ENCODE measurements at places on chromosomes 1 and 21.

GRCh38 chr1:165424454-165425216 lies 20.3 kb downstream of the RXRG start:
- DNase-seq: no peak

GRCh38 chr1:70360321-70360720 lies 5.8 kb upstream of the ANKRD13C start:
- no peak for DNase-seq

GRCh38 chr1:201038186-201038876 lies 14.8 kb upstream of the KIF21B start:
- no peak for DNase-seq

DNA sequence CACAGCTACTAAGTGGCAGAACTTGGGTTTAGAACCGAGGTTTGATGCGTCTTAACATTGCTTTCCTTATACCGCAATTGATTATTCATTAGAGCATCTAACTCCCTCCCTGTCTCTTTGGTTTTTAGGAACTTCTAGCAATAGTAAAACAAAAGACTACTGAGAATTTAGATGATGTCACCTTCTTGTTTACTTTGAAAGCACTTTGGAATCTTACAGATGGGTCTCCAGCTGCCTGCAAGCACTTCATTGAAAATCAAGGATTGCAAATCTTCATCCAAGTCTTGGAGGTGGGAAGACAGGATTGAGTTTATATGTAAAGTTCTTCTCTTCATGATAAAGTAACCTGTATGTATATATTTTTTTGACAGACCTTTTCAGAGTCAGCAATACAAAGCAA lies 35.0 kb downstream of the ZYG11A start:
- DNase-seq: no peak

- DNase-seq: no peak
These were observed 36.5 kb upstream of the RC3H1 start for GRCh38 chr1:174058624-174059023.

DNA sequence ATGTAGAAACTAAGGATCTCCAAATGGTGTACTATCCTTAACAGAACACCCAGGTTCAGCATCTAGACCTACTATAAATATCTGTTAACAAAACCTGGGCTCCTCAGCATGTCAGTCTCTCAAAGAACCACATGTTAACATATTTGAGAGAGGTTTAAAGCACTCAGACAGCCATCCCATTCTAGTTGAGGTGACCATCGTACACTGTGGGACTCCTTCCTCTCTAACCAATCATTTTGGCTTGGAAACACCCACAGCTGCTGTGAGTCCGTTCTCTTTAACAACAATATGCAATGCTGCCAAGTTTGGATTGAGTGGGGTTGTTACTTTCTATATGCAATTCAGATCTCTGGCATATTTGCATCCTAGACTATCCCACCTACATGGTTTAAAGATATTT lies 105.8 kb downstream of the MRPL39 start:
- DNase-seq: no peak

DNA sequence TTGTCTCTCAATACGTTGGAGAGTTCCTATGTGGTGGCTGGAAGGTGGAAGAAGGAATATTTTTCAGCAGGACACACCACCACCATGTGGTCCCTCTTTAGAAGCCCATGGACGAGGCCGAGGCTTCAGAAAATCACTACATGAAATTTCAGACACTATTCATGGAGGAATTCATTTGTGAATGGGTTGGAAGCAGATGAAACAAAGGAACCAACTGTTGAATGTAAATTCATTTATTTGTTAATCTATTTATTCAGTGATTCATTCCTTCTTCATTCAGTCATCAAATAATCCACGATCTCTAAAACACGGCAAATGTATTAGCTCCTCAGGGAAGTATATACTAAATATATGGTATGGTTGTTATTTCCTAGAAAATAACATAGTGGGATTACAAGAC lies 12.2 kb downstream of the SLC35F3 start:
- no peak for DNase-seq

DNA sequence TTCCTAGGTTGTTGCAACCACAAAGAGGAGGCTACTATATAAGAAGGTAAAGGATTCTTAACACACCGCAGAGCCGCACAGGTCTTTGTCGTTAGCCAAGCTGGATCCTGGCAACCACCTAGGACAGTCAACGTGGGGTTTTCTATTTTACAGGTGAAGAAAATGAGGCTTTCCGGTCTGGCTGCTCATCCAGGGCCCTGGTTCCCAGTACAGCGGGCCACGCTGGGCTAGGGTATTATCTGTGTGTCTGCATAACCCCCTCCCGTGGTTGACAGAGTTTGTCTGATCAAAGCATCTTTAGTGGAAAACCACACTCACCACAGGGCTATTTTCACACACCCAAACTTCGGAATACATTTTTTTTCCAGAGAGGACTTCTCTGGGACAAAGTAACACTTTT lies 39.0 kb upstream of the PDE9A start:
- DNase-seq: no peak

DNA sequence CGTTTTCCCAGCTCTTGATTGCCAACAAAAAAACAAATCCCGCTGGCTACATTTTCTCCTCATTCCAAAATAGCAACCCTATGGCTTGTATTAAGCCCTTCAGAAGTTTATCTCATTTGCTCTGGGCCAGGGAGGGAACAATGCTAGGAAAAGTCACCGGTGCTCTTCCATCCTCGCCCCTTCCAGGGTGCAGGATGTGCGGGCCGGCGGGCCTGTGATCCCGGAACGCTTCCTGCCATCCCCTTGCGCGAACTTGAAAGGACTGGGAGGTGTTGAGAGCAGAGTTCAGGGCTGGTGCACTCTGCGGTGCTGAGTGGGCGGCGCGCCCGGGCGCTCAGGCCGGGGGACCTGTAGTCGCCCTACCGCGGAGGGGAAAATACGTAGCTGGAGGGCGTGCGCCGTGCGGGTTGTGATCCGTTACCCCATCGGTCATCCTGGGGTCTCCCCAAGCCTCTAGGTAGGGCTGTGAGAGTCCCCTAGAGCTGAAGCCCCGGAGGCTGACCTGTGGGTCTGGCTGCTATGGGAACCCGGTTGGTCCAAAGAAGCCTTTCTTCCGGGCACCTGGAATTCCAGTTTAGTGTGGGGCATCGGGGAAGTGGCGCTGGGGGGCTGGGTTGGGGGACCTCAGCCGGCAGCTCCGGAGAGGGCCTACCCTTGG lies 13.1 kb downstream of the NR5A2 start:
- no peak for DNase-seq

DNA sequence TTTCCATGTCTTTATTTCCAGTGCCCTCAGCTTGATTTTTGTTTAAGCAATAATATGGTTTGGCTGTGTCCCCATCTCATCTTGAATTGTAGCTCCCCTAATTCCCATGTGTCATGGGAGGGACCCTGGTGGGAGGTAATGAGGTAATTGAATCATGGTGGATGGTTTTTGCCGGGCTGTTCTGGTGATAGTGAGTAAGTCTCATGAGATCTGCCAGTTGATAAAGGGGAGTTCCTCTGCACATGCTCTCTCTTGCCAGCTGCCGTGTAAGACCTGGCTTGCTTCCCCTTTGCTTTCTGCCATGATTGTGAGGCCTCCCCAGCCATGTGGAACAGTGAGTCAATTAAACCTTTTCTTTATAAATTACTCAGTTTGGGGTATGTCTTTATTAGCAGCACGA lies 559.6 kb upstream of the ADAMTS5 start:
- DNase-seq: no peak

DNA sequence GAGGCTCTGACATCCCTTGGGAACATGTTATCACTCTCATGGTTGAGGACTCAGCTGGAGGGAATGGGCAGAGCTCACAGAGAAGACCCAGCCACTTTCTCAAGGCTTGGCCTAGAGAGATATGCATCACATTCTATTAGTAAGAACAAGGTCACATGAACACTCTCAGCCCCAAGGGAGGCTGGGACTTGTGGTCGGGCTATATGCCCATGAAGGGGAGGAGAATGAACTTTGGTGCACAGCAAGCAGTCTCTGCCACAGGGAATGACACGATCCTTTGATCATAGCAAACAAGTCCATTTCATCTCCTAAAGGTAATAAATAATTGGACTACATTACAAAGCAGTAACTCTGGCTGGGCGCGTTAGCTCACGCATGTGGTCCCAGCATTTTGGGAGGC lies 105.7 kb downstream of the SYF2 start:
- peak; percentile 9 for DNase-seq

- no peak for DNase-seq
These were observed 6.3 kb upstream of the TTC34 start for GRCh38 chr1:2807678-2808385.

DNA sequence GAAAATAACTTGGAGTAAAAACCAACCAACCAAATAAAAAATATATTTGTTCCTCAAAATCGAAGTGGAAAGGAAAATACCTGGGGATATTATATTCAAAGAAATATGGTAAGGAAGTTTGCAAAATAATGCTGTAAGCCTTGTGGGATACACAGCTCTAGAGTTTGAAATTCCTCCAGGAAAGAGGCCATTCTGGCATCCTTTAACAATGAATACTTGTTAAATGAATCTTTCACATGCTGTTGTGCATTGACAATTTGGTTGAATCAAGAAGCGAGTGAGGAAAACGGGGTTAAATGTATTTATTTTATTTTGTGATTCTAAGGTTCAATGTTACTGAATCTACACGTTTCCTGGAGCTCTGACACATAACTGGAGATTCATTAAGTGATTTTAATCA lies 30.5 kb upstream of the NTNG1 start:
- DNase-seq: no peak

DNA sequence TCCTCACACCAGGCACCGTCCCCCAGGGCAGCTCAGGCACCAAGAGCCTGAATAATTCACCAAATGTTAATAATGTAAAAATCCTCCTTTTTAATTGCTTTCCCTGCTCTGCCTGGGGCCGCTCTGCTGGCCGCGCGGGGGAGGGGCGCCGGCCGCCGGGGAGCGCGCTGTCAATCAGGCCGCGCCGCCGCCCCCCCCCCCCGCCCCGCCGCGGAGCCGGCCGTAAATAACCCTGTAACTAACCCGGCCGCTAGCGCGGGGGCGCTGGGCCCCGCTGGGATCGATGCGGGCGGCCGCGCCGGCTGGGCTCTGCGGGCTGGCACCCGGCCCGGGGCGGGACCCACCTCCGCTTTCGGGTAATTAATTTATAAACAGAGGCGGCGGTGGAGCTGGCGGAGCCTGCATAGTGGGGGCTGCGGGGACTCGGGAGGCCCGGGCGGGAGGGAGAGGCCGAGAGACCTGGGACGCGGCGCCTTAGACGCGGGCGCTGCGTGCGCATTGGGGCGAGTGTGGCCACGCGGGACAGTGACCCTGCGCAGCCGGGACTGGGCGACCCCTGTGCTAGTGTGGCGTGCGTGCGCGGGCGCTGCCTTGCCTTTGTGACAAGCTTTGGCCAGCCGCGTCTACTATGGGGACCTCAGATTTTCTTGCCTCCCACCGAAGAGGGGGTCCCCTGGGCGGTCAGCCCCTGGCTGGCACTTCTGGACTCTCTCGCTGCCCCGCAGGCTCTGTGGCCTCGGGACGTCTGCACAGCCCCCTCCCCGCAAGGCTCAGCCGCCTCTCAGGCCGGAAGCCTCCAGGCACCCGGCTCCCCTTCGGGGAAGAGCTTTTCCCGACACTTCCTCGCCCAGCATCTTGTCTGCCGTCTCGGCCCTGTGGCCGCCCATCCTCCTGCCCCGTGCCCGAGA lies 16.6 kb downstream of the SAMD11 start:
- peak; percentile 59 for DNase-seq

GRCh38 chr1:98110674-98111073 lies 189.8 kb upstream of the DPYD start:
- no peak for DNase-seq

DNA sequence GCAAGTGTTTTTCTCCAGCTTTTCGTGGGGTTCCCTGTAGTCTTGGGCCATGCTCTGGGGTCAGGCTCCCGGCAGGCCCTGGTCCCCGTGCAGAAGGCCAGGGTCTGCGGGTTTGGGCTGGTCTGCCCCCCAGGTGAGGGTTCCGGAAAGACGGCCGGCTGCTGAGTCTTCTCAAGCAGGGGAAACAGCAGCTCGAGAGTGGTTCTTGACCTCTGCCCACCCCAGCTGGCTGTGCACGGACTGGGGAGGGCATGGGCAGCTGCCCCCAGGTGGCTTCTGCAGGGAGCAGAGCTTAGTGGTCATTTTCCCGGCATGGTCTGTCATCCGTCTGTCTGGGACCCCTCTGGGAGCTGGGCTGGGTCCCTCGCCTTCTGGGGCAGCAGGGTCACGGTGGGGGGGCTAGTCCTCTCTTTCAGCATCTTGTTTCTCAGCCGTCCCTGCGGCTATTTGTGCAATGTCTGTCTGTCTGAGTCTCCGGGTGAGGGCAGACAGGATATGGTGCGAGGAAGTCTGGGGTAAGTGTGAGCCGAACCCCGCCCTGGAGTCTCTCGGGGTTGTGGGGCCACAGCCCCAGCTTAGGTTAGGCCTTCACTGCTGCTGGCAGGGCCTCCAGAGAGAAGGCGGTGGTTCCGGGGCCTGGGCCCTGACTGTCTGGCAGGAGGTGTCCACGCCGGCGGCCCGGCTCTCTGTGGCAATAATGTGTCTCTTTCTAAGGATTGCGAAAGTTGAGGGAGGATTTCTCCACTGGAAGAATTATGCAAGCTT lies 6.1 kb downstream of the SKI start:
- DNase-seq: peak; percentile 82

GRCh38 chr1:115679141-115679611 lies 37.4 kb downstream of the VANGL1 start:
- DNase-seq: no peak

- no peak for DNase-seq
These were observed 6.0 kb upstream of the CAPN2 start for GRCh38 chr1:223706077-223706973.

- DNase-seq: no peak
These were observed 40.9 kb downstream of the ATP6V1G3 start for GRCh38 chr1:198499588-198499987.
